GM13977 (cell line): ENCODE measurements at places on chromosomes 6 and 20.

DNA sequence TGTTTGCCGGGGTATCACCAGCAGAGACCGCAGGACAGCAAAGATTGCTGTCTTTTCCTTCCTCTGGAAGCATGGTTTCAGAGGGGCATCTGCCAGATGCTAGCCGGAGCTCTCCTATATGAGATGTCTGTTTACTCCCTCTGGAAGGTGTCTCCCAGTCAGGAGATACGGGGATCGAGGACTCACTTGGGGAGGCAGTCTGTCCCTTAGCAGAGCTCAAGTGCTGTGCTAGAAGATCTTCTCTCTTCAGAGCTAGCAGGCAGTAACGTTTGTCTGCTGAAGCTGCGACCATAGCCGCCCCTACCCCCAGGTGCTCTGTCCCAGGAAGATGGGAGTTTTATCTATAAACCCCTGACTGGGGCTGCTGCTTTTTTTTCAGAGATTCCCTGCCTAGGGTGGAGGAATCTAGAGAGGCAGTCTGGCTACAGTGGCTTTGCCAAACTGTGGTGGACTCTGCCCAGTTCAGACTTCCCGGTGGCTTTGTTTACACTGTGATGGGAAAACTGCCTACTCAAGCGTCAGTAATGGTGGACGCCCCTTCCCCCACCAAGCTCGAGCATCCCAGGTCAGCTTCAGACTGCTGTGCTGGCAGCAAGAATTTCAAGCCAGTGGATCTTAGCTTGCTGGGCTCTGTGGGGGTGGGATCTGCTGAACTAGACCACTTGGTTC, 133.0 kb upstream of the FLRT3 start:
- DNase-seq: no peak

- peak; percentile 75 for DNase-seq
These were observed 123.7 kb downstream of the MRPL14 start for GRCh38 chr6:44003345-44004061.

- DNase-seq: no peak
These were observed 128.9 kb downstream of the ELOVL4 start for GRCh38 chr6:79818471-79818870.

- DNase-seq: no peak
These were observed 408 bp downstream of the PTCHD4 start for GRCh38 chr6:48110436-48111142.

- no peak for DNase-seq
These were observed 83.8 kb downstream of the FOXF2 start for GRCh38 chr6:1473166-1473565.

- DNase-seq: no peak
These were observed 18.7 kb downstream of the TGM6 start for GRCh38 chr20:2399390-2399789.

GRCh38 chr6:14224359-14225103, 107.0 kb downstream of the CD83 start:
- peak; percentile 32 for DNase-seq

DNA sequence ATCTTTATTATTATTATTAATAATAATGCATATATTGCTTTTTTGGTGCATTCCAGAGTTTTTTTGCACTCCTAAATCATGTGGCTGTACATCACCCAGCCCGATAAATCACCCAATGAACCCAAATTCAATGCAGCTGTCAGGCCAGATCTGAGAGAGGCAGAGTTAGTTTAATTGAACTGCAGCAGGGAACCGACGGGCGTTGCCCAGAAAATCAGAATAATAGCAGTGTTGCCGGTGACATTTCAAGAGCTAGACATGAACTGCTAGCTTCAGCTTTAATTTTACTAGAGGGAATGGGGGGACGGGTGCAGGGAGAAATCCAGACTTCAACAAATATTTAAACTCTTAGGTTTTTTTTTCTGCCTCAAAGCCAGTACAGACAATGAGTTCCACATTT, 135.0 kb downstream of the CLIC5 start:
- no peak for DNase-seq

DNA sequence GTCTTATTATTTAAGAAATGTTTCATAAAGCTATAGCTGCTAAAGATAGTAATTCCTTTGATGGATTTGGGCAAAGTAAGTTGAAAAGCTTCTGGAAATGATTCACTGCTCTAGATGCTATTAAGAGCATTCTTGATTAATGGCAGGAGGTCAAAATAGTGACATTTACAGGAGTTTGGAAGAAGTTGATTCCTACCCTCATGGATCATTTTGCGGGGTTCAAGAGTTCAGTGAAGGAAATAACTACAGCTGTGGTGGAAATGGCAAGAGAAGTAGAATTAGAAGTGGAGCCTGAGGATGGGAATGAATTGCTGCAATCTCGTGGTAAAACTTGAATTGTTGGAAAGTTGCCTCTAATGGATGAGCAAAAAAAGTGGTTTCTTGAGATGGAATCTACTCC, 316.1 kb downstream of the UTRN start:
- DNase-seq: no peak

- DNase-seq: no peak
These were observed 18.4 kb downstream of the CTNNBL1 start for GRCh38 chr20:37711994-37712964.

DNA sequence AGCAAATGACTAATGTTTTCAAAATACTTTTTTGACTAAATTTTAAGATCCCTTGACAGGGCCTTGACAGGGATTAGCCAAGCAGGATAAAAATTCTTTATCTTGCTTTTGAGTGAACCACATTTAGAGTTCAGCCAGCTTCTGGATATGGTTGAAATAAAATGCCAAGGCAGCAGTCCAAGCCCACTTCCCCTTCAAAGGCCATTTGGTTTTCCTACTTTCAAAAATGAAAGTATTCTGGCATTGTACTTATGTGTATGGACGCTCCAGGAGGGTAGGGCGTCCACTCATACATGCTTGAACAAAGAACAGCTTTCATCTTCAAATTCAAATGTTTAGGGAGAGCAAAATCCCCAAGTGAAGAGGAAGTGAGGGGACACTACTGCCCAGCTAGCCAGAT, 82.3 kb upstream of the BCLAF1 start:
- DNase-seq: no peak

GRCh38 chr20:45294003-45294368, 12.7 kb upstream of the RBPJL start:
- DNase-seq: no peak

DNA sequence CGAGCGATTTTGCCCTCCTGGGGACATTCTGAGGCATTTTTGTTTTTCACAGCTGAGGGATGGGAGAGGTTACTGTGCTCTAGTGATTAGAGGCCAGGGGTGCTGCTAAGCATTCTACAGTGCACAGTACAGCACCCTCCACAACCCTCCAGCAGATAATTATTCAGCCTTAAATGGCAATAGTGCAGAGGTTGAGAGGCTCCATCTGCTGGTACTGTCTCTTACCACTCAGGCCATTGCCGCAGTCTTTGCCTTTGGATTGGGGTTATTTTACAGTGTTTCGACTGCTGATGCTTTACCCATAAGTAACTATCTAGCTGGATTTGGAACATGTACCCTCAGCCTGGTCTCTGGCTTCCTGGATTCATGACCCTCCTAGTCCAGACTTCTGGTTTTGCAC, 705.3 kb downstream of the KIF16B start:
- DNase-seq: no peak
